ENCODE measurements at places on chromosomes 5 and 9.

- H3K36me3 ChIP-seq: no peaks in the 10 kb centered on the region
Observed at GRCh38 chr5:151087486-151087885, 6.7 kb upstream of the TNIP1 start.

DNA sequence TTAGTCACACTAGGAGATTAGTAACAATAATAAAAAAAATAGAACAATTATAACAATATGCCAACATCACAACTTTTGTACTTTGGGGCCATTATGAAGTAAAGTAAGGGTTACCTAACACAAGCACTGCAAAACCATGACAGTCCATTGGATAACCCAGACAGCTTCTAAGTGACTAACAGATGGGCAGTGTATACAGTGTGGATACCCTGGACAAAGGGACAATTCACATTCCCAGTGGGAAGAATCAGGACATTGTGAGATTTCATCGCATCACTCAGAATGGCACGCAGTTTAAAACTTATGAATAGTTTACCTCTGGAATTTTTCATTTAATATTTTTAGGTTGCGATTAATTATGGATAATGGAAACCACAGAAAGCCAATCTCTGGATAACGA is 45.6 kb upstream of the JADE2 start:
- no peaks in the 10 kb centered on the region for H3K36me3 ChIP-seq
- H3K4me1 ChIP-seq: no peaks in the 10 kb centered on the region
- no peak for DNase-seq
- no peaks in the 10 kb centered on the region for H3K27me3 ChIP-seq
- no peak overlapping the region for H3K27ac ChIP-seq

- no peaks in the 10 kb centered on the region for H3K27me3 ChIP-seq
- no peaks in the 10 kb centered on the region for H3K4me1 ChIP-seq
- H3K27ac ChIP-seq: no peak overlapping the region
- H3K36me3 ChIP-seq: no peaks in the 10 kb centered on the region
- H3K4me3 ChIP-seq: no peak overlapping the region
Observed at GRCh38 chr5:146428658-146429057, 18.5 kb upstream of the TCERG1 start.

DNA sequence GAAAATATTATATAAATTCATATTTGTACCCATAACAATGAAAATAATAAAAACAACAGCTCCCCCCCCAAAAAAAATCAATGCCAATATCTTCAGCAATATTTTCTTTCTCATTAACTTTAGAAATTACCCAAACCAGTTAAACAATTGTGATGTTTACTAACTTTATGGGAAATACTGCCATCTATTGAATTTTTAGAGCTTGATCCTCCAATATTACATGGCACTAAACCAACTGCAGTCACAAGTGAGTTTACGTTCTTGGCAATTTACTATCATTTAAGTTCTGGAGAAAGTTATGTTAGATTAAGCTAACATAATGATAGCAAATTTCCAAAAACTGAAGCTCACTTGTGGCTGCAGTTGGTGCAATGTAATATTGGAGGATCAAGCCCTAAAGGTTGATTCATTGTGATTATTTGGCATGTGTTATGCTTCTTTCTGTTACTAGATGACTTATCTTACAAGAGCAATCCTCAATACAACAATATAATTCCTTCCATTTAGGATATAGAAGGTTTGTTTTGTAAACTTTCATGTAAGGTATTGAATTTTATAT is 379.5 kb downstream of the CDH18 start:
- no peaks in the 10 kb centered on the region for H3K4me1 ChIP-seq
- H3K27ac ChIP-seq: no peak overlapping the region
- DNase-seq: no peak
- no peaks in the 10 kb centered on the region for H3K27me3 ChIP-seq
- no peaks in the 10 kb centered on the region for H3K36me3 ChIP-seq
- H3K4me3 ChIP-seq: no peak overlapping the region

GRCh38 chr5:135217669-135218485 is 181.2 kb downstream of the MACROH2A1 start:
- peaks cover 2% of the 10 kb centered on the region for H3K4me1 ChIP-seq
- no peak overlapping the region for H3K4me3 ChIP-seq
- H3K27me3 ChIP-seq: no peaks in the 10 kb centered on the region
- H3K36me3 ChIP-seq: no peaks in the 10 kb centered on the region

DNA sequence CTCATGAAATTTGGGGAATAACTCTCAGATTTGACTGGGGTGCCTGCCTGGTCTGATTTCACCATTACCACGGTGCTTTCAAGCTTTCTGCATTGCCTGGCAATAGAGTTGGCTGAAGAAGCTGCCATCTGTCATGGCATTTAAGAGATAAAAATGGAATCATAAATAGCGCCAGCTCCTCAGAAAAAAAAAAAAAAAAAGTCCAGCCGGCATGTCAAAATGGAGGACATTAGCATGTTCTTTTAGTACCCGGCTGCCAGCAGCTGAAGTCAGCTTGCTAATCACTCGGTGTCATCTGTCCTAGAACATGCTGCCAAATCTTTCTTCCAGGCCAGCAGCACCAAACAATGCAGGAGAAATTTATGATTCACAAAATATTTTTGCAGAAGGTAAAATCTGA is 57.7 kb upstream of the CER1 start:
- peaks cover 24% of the 10 kb centered on the region for H3K36me3 ChIP-seq
- H3K27me3 ChIP-seq: no peaks in the 10 kb centered on the region
- H3K27ac ChIP-seq: no peak overlapping the region
- H3K4me3 ChIP-seq: no peak overlapping the region
- DNase-seq: no peak

DNA sequence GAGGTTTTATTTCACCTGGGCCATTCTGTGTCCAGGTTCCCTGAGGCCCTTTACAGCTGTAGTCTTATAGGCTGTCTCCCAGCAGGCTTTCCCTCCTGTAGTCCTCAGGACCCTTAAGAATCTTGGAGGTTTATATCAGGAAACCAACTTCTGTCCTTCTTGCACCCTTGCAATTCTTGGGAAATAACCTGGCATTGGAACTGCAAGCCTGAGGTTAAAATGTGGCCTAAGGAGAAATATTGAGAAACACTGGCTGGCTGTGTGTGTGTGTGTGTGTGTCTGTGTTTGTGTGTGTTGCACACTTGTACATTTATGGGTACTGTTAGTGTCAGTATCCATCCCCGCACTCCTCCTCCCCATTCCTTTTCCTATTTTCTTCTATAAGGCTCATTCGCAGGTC is 168.9 kb downstream of the PAPPA start:
- no peak overlapping the region for H3K27ac ChIP-seq
- no peaks in the 10 kb centered on the region for H3K36me3 ChIP-seq
- H3K27me3 ChIP-seq: no peaks in the 10 kb centered on the region
- H3K4me3 ChIP-seq: no peak overlapping the region
- DNase-seq: peak; percentile 24

- H3K4me3 ChIP-seq: no peak overlapping the region
- no peak for DNase-seq
- H3K36me3 ChIP-seq: no peaks in the 10 kb centered on the region
- H3K27ac ChIP-seq: no peak overlapping the region
Observed at GRCh38 chr9:135167849-135168655, 80.6 kb downstream of the OLFM1 start.

GRCh38 chr9:117466111-117466510 is 51.3 kb upstream of the ASTN2 start:
- H3K27ac ChIP-seq: no peak overlapping the region
- no peaks in the 10 kb centered on the region for H3K36me3 ChIP-seq
- H3K4me3 ChIP-seq: no peak overlapping the region
- H3K27me3 ChIP-seq: peaks cover 15% of the 10 kb centered on the region
- H3K4me1 ChIP-seq: no peaks in the 10 kb centered on the region

GRCh38 chr9:97981846-97982682 is 1.1 kb upstream of the ANP32B start:
- no peaks in the 10 kb centered on the region for H3K36me3 ChIP-seq
- H3K4me3 ChIP-seq: peak overlapping the region; percentile 91
- DNase-seq: no peak
- H3K4me1 ChIP-seq: no peaks in the 10 kb centered on the region
- peak overlapping the region; percentile 99 for H3K27ac ChIP-seq
- no peaks in the 10 kb centered on the region for H3K27me3 ChIP-seq

- no peak overlapping the region for H3K4me3 ChIP-seq
- H3K27ac ChIP-seq: no peak overlapping the region
- peaks cover 30% of the 10 kb centered on the region for H3K27me3 ChIP-seq
- H3K36me3 ChIP-seq: no peaks in the 10 kb centered on the region
- no peaks in the 10 kb centered on the region for H3K4me1 ChIP-seq
Observed at GRCh38 chr9:133499132-133499891, 20.4 kb upstream of the SLC2A6 start.

GRCh38 chr5:131622633-131623032 is 12.4 kb downstream of the RAPGEF6 start:
- H3K27ac ChIP-seq: no peak overlapping the region
- DNase-seq: no peak
- no peak overlapping the region for H3K4me3 ChIP-seq
- H3K36me3 ChIP-seq: no peaks in the 10 kb centered on the region
- peaks cover 7% of the 10 kb centered on the region for H3K4me1 ChIP-seq

DNA sequence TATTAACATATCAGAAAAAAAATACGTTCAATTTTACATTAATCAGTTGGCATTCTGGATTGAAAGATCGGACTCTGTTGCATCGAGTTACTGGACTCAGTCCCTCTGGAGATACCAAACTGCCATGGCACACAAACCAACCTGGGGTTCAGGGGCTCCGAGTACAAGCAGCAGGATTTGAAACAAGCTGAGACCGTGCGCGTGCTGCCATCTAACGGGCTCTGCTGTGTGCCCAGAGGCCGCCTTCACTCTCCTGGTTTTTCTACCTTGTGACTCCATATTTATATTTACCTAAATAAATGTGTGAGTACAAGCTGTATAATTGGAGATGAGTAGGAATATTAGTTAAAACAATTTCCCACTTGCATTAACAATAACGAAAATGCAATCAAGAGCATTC is 48.2 kb downstream of the ANXA1 start:
- no peak for DNase-seq
- H3K27ac ChIP-seq: no peak overlapping the region
- H3K4me3 ChIP-seq: no peak overlapping the region
- no peaks in the 10 kb centered on the region for H3K4me1 ChIP-seq
- peaks cover 4% of the 10 kb centered on the region for H3K27me3 ChIP-seq
- no peaks in the 10 kb centered on the region for H3K36me3 ChIP-seq

- no peak overlapping the region for H3K4me3 ChIP-seq
- no peaks in the 10 kb centered on the region for H3K36me3 ChIP-seq
- no peaks in the 10 kb centered on the region for H3K27me3 ChIP-seq
- peaks cover 14% of the 10 kb centered on the region for H3K4me1 ChIP-seq
- peak overlapping the region; percentile 1 for H3K27ac ChIP-seq
- DNase-seq: no peak
Observed at GRCh38 chr9:129989362-129989708, 53.7 kb downstream of the FNBP1 start.

DNA sequence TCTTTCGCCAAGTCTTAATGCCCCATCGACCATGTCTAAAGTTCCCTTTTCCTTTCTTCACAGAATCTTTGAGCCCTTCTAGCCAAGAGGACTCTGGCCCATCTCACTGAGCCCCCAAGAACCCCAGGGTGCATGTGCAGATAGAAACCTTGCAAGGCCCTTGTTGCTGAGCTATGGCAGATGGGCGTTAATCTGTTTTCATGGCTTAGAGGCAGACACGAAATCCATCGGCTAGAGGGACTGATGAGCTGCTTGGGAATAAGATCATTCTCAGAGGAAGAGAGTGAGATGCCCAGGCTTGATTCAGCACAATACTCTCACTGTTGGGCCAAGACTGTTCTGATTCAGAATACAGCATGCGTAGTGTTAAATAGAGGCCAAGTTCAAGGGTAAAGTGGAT is 262.5 kb upstream of the C9orf72 start:
- H3K27ac ChIP-seq: no peak overlapping the region
- H3K4me1 ChIP-seq: no peaks in the 10 kb centered on the region
- no peaks in the 10 kb centered on the region for H3K36me3 ChIP-seq
- no peak for DNase-seq
- no peak overlapping the region for H3K4me3 ChIP-seq

- no peak overlapping the region for H3K27ac ChIP-seq
- peaks cover 77% of the 10 kb centered on the region for H3K4me1 ChIP-seq
- H3K4me3 ChIP-seq: no peak overlapping the region
- DNase-seq: no peak
Observed at GRCh38 chr5:171957591-171958251, 48.7 kb downstream of the FBXW11 start.

- H3K4me1 ChIP-seq: no peaks in the 10 kb centered on the region
- no peaks in the 10 kb centered on the region for H3K27me3 ChIP-seq
- no peaks in the 10 kb centered on the region for H3K36me3 ChIP-seq
- H3K27ac ChIP-seq: no peak overlapping the region
- DNase-seq: no peak
- no peak overlapping the region for H3K4me3 ChIP-seq
Observed at GRCh38 chr5:97525780-97526179, 342.7 kb upstream of the RIOK2 start.

- peaks cover 33% of the 10 kb centered on the region for H3K4me1 ChIP-seq
- no peaks in the 10 kb centered on the region for H3K36me3 ChIP-seq
- H3K27ac ChIP-seq: no peak overlapping the region
- DNase-seq: no peak
Observed at GRCh38 chr9:89888233-89888632, 283.4 kb downstream of the GADD45G start.

DNA sequence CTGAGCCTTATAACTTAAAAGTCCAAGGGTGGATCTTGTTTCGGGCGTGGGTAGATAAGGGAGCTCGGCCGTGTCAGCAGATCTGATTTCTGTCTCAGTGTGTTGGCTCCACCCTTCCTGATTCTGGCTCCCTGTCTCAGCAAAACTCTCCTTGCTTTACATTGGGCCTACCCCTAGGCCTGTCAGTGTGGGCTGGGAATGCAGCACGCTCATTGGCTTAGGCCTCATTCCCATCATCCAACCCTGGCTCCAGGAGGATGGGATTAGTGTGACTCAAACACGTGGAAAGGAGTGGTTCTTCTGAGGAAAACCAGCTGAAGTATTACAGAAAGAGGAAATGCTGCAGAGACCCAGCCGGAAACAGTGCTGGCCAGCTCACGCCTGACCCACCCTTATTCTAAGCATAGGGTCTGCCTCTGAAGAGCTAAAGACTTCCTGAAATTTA is 59.9 kb downstream of the ZFAND5 start:
- peak overlapping the region; percentile 35 for H3K4me3 ChIP-seq
- no peaks in the 10 kb centered on the region for H3K27me3 ChIP-seq
- H3K36me3 ChIP-seq: no peaks in the 10 kb centered on the region
- no peaks in the 10 kb centered on the region for H3K4me1 ChIP-seq
- peak overlapping the region; percentile 57 for H3K27ac ChIP-seq

GRCh38 chr5:172644266-172644665 is 3.2 kb downstream of the NEURL1B start:
- peak; percentile 7 for DNase-seq
- H3K36me3 ChIP-seq: no peaks in the 10 kb centered on the region
- no peaks in the 10 kb centered on the region for H3K4me1 ChIP-seq
- H3K4me3 ChIP-seq: no peak overlapping the region
- H3K27me3 ChIP-seq: no peaks in the 10 kb centered on the region
- peak overlapping the region; percentile 87 for H3K27ac ChIP-seq

- H3K4me3 ChIP-seq: no peak overlapping the region
- peaks cover 16% of the 10 kb centered on the region for H3K36me3 ChIP-seq
- peak overlapping the region; percentile 51 for H3K27ac ChIP-seq
- DNase-seq: peak; percentile 93
- H3K27me3 ChIP-seq: no peaks in the 10 kb centered on the region
- peaks cover 34% of the 10 kb centered on the region for H3K4me1 ChIP-seq
Observed at GRCh38 chr9:136539427-136540421, 6.1 kb downstream of the NOTCH1 start.

All from tibial artery (tissue), 4 donors.